Activated gamma-delta T cell treated with Interleukin-2 at 50 U/mL for 16 hours (primary cell): ENCODE measurements at places on chromosomes 3 and 15.

DNA sequence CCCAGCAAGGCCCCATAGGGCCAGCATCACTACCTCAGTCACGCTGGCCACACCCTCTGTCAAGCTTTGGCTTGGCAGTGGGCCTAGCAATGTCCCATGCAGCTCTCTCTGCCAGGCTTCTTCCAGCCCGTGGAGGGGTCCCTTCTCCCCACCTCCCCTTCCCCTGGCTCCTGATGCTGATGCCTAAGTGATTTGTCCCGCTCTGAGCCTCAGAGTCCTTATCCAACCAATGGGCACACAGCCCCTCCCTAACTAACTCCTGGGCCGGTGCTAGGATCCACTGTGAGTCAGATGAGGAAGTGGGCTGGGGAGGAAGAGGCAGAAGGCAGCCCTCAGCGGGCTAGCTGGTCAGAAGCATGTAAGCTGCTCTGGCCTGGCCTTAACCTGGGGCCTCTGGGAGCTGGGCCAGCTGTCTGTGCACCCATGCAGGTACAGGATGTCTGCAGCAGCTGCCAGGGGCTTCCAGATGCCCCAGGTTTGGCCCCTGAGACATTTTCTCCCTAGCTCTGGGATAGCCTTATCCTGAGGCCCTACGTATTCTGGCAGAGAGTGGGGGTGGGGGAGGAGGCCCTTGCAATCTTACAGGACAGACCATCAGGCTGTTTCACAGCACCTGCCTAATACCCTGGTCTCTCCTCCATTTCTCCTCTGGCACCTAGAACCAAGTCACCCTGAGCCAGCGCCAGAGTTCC lies 740 bp upstream of the ZBTB47 start:
- no peak for DNase-seq

DNA sequence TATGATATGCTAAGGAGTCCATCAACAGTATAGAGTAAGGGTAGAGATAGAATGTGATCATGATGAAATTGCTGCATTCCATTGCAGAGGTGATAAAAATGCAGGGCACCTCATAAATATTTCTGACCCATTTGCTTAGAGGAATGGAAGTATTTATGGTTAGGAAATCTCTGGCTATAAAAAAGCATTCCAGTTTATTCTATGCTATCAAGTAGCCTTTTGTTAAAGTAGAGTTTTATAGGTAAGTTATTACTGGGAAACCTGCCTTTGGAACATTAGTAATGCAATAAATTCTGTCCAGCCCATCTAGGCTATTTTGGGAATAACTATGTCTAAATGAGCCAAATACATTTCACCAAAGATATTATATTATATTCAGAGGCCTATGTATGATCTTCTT lies 19.8 kb upstream of the STRIT1 start:
- no peak for DNase-seq

DNA sequence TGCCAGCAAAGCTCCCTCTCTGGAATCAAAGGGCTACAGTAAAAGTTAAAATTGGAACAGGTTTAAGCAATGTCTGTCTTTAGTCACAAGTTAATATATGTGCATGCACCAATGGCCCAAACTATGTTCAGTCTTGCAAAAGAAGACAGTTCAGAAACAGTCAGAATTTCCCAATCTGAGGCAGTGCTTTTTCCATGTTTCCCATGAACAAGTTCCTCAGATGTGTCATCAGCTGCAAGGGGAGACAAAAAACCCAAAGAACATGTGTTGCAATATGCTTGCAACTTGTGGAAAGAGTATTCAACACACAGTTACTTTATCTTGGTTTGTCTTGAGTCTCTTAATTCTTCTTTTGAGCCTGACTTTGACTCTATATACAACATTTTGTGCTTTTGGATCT lies 148.4 kb downstream of the USP13 start:
- no peak for DNase-seq

GRCh38 chr15:82040862-82041261 lies 5.0 kb downstream of the MEX3B start:
- DNase-seq = no peak

DNA sequence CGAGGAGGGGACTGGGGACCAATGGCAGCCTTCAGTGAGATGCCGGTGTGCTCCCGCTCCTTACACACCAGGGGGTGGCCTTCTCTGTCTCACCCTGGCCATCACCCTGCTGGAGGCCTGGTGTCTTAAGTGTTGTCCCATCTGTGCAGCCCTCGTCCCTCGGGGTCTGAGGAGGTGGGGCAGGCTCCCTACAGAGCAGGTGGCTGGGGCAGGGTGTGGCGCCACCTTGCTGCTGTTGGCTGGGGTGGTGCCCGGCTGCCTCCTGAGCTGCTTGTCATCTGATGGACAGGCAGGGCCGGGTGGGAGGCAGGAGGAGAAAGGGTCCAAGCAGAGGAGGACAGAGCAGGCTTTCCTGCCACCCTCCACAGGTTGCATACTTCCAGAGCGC lies 25.9 kb downstream of the PTPN23 start:
- DNase-seq = no peak

GRCh38 chr15:85689729-85690128 lies 105.0 kb downstream of the KLHL25 start:
- peak; percentile 62 for DNase-seq

DNA sequence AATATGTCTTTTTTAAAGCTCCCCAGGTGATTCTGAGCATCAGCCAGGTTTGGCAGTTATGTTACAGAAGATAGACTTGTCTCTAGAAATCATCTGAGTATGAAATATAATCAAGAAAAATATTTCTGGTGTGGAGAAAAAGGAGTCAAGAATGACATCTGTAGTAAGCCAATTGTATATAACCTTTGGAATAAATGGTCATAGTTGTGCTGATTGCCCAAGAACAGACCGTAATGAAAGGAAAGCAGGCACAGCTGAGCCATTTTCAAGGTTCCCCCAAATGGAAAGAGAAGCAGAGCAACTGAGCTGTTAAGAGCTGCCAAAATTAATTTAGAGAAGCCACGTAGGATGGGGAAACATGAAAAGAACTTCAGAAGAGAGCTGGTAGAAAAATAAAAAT lies 26.6 kb downstream of the GOLM2 start:
- no peak for DNase-seq

DNA sequence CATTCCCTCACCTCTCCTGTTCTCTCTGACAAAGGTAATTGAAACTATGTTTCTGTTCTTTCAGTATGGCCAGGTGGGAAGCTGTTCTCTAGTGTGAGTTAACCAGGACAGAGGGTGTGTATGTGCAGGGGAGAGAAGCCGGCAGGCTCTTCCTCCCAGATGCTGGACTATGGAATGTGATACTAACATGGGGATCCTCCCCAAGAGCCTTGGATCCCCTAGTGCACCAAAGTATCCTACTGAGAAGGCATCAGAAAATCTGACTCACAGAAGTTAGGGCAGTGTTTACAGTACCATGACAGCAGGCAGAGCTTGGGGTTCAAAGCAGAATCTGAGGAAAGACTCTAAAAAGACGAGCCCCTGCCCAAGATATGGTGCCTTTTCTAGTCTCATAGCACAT lies 123.1 kb downstream of the APBA2 start:
- DNase-seq = no peak

GRCh38 chr3:102179326-102180177 lies 255.3 kb upstream of the ZPLD1 start:
- no peak for DNase-seq

DNA sequence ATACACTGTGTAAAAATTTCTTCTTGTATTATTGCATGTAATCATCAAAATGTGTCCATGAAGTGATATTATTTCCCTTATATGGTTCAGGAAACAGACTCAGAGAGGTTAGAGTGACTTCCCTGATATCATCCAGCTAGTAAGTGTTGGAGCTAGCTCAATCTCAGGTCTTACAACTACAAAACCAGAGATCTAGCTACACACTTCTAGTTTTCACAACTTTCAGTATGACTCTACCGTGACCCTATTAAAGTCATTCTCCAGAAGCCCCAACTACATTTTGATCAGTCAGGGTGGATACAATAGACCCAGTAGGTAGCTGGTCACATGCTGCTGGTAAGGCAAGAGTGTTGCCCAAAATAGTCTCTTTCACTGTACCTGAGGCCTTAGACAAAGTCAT lies 165.3 kb downstream of the GOLIM4 start:
- DNase-seq = no peak

- no peak for DNase-seq
Measured at GRCh38 chr3:11536132-11536935, 107.4 kb downstream of the VGLL4 start.

- no peak for DNase-seq
Measured at GRCh38 chr15:99703603-99704443, 29.4 kb downstream of the LYSMD4 start.

GRCh38 chr3:51887620-51888019 lies 12.2 kb upstream of the IQCF5 start:
- no peak for DNase-seq

DNA sequence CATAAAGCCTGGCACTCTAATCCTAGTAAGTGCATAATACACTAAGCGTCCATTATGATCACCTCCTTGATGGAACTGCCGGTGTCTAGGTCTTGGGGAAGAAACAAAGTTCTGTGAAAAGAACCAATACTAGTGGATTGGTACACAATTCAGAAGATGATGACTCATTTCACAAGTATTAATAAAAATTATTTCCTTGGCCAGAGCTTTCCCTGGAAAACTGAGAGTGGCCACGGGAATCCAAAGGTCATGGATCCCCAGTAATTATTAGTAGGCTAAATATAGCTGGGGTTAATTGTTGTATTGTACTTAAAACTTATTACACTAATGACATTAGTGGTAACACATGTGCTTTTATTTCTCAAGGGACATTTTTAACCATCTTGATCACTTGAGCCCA lies 808.0 kb upstream of the NR2F2 start:
- DNase-seq = no peak

DNA sequence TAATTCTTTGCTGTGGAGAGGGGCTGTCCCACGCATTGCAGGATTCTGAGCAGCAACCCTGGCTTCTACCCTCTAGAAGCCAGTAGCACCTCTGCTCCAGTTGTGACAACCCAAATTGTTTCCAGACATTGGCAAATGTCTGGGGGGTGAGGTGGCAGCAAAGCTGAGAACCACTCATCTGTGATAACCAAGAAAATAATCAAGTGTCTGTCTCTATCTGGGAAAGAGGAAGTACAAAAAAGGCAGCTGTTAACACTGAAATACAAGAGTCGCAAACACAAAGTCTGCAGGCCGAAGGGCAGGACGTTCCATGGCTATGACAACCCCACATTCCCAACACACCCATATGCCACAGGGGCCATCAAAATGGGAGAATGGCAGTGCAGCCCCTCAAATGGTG lies 42.2 kb upstream of the GNB5 start:
- no peak for DNase-seq

GRCh38 chr3:62238003-62238402 lies 135.3 kb downstream of the FEZF2 start:
- DNase-seq = no peak

DNA sequence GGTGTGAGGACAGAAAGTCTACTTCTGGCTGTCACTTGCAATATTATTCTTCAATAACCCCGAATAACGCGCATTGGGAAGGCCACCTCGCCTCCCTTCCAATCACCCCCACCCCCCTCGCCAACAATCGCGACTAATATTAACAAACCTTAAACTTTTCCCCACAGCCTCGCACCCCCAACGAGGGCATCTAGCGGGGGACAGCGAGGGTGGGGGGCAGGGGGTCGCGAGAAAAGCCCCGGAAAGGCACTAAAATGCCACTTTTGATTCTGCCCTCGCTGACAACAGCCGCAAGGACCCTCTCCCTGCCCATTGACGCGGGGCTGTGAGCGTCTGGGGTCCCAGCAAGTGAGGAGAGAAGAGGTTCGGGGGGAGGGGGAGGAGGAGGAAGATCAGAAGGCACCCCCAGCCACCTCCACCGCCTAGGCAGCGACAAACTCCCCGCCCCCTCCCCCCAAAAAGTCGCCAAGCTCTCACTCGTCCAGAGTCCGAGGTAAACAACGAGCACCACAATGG lies 868 bp downstream of the SATB1 start:
- no peak for DNase-seq

GRCh38 chr3:71129611-71130431 lies 453.7 kb downstream of the FOXP1 start:
- DNase-seq = no peak

GRCh38 chr3:168071591-168072322 lies 24.0 kb downstream of the GOLIM4 start:
- DNase-seq = no peak

GRCh38 chr15:58442122-58442521 lies 10.3 kb downstream of the LIPC start:
- no peak for DNase-seq

DNA sequence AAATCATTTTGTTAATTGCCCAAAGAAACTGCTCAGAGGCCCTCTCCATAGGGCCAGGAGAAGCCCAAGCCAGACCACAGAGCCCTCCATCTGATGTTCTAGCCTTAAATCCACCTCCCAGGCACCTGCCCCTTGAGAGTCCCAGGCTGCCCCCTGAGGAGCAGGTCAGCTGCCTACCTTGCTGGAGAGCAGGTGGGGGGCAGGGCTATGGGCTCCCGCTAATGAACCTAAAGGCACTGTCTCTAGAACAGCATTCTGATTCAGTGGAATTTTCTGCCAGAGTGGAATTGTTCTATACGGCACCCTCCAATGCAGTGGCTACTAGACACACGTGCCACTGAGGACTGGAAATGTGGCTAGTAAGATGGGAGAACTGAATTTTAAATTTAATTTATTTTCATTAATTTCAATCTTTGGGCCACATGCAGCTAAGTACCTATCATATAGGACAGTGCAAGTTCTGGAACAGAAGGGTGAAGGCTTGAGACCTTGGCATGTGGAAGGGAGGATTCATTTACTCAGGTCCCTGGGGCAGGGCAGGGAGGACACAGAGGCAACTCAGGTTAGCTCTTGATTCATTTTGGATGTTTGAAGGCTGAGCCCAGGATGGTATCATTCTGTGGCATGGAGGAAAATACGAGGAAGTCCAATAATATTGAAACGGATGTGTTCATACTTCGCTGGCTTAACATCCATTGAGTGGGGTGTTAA lies 11.4 kb downstream of the AMOTL2 start:
- no peak for DNase-seq

- DNase-seq = no peak
Measured at GRCh38 chr3:17749281-17749680, 6.8 kb upstream of the TBC1D5 start.

DNA sequence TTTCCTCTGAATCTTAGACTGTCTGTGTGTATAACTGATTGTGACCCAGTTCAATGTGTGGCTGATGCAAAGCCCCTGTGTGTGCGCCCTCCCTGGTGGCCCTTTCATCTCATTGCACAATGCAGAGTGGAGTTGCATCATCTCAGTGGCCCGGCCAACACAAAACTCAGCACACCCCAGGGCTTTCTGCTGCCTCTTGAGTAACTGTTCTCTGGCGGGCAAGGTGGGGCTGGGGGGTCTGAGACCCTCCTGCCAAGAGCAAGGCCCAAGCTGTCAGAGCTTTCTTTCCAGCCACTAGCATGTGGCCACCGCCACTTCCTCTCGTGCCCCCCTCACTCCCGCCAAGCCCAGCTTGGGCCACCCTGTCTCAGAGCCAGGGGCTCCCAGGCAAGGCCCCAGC lies 80.7 kb upstream of the ALDH1L1 start:
- DNase-seq = no peak
